ENCODE measurements at places on chromosomes 11 and 22.

- no peak for DNase-seq
Measured at GRCh38 chr11:2463766-2464277, 19.0 kb downstream of the KCNQ1 start.

GRCh38 chr11:127138613-127139012 lies 138.0 kb upstream of the KIRREL3 start:
- no peak for DNase-seq

- no peak for DNase-seq
Measured at GRCh38 chr22:47795477-47796127, 1033.2 kb downstream of the TBC1D22A start.

- no peak for DNase-seq
Measured at GRCh38 chr11:110199184-110199981, 97.0 kb downstream of the RDX start.

- no peak for DNase-seq
Measured at GRCh38 chr11:114801773-114802172, 123.4 kb downstream of the NXPE2 start.

GRCh38 chr11:36212564-36213392 lies 76.4 kb downstream of the COMMD9 start:
- no peak for DNase-seq

DNA sequence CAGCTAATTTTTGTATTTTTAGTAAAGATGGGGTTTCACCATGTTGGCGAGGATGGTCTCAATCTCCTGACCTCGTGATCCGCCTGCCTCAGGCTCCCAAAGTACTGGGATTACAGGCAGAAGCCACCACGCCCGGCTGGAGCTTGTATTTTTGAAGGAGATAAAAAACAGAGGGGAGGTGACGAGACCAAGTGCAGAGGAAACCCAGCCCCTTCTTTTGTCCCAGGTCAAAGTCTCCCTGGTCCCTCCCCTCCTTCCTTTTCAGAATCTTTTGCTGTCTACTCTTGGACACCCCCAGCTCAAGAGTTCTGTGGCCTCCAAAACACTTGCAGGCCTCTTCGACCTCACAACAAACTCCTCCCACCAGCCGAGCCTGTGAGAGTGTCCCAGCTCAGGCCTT lies 12.2 kb upstream of the TMEM184B start:
- DNase-seq: no peak

- no peak for DNase-seq
Measured at GRCh38 chr22:37412495-37413250, 14.6 kb downstream of the ELFN2 start.

DNA sequence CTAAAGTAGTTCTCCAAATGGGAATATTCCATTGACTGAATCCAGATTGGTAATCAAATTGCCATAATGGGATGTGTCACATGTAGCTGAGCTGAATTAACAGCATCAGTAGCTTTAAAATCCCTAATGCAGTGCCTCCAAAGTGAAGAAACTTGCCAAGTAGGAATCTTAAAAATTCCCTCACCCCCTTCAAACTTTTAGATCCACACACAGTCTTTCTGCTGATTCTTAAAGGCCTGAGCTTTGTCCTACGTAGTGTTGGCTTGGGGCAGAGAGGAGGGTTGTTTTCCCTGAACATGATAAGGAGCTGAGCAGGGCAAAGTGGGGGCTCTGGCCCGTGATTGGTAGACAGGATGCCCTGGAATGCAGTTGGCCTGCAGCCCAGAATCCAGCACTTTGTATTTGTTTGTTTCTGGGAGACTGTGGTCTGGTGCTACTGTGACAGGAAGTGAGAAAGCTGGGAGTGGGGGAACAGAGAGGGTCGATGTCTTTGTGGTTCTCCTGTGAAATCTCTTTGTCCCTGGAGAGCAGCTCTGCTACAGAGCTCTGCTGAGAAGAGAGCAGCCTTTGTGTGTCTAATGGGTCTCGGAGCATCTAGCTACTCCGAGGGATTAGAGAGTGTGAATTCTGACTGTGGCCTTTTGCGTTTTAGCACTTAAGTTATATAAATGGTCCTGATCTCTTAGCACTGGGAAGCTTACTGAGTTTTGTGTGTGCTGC lies 16.9 kb downstream of the CTNND1 start:
- DNase-seq: no peak

GRCh38 chr11:64472593-64473455 lies 113.9 kb downstream of the RPS6KA4 start:
- no peak for DNase-seq

DNA sequence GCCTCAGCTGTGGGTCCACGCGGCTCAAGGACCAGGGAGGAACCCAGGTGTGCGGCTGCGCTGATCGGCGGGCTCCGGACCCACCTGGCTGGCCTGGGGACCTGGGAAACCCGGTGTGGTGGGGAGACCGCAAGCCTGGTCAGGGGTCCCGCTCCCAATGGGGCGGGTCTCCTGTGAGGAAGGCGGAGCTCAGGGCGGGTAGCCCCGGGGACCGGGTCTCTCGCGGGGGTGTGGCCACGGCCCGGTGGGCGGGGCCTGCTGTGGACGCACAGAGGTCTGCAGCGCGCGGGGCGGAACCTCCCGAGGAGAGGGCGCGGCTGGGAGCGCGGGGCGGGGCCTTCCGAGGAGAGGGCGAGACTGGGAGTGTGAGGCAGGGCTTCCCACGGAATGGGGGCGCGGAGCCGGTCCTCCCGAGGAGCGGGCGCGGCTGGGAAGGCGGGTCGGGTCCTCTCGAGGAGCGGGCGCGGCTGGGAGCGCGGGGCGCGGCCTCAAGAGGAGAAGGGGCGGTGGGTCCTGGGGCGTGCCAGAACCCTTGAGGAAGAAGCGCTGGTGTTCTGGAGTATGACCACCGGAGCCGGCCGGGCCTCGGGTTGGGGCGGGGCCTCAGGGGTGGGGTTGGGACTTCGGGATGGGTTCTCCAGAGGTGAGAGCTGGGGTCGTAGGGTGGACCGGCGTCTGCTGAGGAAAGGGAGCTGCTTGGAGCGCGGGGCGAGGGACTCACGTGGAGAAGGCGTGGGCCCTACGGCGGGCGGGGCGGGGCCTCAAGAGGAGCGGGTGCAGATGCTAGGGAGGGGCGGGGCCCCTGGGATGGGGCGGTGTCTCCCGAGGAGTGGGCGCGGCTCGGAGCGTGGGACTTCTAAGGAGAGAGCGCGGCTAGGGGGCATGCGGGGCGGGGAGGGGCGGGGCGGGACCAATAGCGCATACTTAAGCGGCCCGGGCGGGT lies 20.8 kb downstream of the DGCR6L start:
- peak; percentile 85 for DNase-seq

DNA sequence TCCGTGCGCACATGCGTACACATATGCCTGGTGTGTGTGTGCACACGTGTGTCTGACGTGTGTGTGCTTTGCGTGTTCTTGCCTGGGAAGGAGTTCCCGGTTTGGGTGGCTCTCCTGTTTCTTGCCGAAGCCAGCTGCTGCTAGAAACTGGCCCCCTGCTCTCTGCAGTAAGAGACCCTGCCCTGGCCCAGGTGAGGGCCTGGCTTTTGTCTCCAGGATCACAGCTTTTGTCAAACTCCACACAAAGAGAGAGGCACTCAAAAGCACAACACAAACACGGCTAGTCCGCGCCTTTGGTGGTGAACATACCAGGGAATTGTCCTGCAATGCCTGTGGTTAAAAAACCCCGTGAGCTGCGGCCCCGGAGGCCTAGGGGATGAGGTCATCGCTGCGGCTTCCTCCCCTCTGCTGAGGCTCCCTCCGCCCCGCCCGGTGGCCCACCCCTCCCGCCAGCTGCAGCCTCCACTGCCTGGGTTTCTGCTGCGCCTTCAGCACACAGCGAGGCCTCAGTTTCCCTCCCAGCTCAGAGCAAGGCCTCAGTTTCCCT lies 88.9 kb downstream of the KCNQ1 start:
- DNase-seq: no peak

DNA sequence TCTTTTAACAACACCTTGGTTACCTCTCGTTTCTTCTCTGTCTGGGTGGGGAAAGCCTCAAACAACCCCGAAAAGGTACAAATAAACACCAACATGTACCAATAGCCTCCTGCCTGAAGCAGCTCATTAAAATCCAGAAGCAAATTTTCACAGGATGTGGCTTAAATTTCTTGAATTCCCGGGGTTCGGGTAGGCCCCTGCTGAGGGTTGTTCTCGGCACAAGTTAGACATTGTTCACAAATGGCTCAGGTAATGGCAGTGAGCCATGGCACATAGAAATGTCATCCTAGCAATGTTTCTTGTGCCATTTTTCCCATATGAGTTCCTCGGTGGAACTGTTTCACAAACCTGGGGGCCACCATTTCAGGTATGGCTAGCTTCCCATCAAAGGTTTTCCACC lies 19.7 kb upstream of the GLYATL1 start:
- DNase-seq: no peak

DNA sequence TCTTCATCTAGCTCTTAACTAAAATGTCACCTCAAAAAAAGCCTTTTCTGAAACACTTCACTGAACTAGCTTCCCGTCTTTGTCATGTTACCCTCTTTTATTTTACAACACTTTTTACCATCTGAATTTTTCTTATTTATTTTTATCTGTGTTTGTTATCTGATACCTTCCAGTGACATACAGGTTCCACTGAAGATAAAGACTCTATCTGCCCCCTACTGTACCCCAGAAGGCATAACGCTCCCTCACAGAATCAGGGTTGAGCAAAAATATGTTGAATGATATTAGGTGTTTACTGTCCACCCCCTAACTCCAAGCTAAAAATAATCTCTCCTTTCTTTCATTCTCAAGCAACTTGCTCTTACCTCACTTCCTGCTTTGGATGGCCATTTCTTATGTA lies 654.2 kb downstream of the NELL1 start:
- no peak for DNase-seq

GRCh38 chr11:130798801-130799200 lies 117.5 kb downstream of the SNX19 start:
- DNase-seq: no peak

DNA sequence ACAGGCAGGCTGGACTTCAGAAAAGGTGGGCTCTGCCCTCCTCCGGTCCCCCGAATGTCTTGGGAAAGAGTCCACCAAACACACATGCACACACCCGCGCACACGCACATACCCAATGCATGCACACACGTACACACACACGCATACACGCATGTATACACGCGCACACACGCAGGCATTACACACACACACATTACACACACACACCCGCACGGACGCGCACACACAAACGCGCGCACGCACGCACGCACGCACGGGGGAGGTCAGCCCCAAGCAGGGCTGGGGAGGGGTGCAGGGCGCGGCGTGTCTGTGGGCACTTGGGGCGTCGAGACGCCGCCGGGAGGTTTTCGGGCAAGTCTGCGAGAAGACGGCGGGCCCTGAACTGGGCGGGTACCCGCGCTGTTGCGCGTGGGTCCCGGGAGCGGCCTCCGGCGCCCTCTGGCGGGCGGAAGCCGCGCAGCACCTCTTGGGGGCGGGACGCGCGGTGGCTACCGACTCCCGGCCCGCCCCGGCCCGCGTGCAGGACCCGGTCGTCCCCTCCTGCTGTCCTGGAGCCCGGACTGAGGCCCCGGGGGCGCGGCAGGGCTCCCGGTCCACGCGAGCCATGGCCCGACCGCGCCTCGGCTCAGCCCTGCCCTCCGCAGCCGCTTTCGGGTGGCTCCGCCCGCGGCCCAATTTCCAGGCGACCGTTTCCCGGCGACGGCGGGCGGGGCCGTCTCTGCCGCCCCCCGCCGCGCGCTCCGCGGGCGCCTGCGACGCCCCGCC lies 3.6 kb downstream of the SEPTIN5 start:
- DNase-seq: peak; percentile 54

- DNase-seq: no peak
Measured at GRCh38 chr11:2621894-2622293, 77.9 kb downstream of the KCNQ1OT1 start.

GRCh38 chr11:74012074-74012809 lies 3.4 kb upstream of the UCP3 start:
- DNase-seq: no peak

DNA sequence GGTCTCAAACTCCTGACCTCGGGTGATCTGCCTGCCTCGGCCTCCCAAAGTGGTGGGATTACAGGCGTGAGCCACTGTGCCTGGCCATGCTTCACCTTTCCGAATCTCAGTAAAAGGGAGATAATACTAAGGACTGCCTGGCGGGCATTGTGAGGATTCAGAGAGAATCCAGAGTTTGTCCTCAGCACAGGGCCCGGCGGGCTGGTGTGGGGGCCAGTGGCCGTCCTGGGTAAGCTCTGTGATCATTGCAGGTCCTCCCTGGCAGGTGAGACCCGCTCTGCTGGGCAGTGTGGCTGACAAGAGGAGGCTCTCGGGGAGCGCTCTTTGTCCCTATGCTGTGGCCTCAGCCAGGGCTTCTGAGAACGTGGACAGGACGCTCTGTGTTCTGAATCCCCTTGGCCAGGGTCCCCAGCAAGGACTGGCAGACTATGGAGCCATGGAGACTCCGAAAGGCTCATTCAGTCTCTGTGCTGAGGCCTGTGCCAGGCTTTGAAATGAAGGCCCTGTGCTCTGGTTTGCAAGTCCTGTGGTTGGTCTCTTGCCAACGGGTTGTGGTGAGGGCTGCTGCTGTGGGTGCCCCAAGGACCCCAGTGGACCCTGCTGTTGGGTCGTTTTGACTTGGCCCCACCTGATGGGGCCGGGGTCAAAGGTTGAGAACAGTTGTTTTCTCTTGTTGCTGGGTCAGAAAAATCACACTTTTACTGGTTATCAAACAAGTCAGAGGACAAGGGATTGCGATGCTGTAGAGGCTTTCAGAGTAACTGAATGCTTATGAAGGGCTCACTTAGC lies 2.1 kb downstream of the TPCN2 start:
- DNase-seq: no peak

DNA sequence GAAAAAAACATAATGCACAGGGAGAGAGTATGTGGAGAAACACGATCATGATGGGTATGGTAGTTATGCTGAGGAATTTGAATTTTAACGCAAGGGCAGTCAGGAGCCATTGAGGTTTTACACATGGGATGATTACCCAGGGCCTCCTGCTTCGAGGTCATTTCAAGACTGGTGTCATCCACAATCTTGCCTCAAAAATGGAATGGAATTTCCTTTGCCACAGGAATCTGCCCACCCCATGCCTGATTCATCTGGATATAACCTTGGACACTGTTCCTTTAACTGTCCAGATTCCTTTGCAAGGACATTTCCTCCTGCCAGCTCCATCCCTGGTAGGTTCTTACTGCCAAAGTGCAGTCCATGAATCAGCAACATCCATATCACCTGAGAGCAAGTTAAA lies 655.9 kb upstream of the TENM4 start:
- no peak for DNase-seq

DNA sequence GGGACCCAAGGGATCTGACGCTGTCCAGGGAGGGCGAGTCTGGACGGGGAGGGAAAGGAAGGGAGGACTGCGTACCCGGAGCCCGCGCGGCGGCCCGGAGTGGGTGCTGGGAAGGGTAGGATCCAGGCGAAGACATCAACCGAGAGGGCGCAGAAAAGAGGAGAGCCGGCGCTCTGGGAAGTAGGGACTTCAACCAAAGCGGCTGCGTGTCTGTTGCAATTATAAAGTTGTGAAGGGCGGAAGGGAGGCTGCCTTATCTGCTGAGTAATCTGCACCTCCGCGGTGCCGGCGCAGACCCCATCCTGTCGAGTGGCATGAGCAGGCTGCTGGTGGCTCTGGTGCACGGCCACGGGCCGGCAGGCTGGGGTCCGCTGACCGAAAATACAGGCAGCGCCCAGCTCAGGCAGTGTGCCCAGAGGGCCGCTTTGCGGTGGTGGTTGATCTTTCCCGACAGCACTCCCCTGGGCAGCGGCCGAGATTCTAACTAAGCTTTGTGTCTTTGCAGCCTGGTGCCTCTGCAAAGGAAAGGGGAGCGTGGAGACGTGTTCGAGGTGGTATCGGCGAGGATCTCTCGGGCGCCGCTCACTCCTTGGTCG lies 978 bp downstream of the C11orf87 start:
- DNase-seq: no peak

GRCh38 chr11:67616431-67617242 lies 9.9 kb downstream of the NDUFV1 start:
- DNase-seq: no peak
